ENCODE measurements at places on chromosomes 4 and X.

DNA sequence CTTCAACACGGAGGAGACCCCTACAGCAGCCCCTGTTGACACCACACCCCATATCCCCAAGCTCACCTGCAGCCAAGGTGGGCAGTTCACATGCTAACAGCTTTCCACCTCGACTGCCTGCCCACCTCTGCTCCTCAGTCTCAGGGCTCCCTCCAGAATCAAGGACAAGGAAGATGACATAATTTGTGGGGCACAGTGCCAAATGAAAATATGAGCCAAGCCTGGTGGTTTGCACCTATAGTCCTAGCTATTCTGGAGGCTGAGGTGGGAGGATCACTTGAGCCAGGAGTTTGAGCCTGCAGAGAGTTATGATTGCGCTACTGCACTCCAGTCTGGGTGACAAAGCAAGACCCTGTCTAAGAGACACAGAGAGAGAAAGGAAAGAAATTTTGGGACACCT, 516.3 kb downstream of the BCOR start:
- DNase-seq, result no peak

DNA sequence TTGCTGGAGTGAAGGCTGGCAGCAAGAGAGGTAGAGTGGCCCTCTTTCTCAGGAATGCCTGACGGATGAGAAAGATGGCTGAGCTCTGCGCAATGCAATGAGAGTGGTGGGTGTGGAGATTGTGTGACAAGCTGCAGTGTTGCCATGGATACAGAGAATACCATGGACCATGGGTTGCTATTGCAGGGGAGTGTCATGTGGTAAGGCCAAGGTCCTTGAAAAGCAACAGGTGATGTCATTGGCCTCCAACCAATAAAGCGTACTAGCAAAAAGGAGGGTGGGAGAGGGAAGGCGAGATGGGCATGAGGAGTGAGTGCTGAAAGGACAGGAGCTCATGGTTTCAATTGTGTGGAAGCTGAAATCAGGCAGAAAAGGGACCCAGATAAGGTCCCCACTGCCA, 1.8 kb downstream of the PNMA5 start:
- DNase-seq, result no peak

GRCh38 chr4:2878346-2878745, 34.7 kb downstream of the ADD1 start:
- no peak for DNase-seq

- peak; percentile 53 for DNase-seq
Measured at GRCh38 chrX:129360175-129360574, 163.1 kb downstream of the SMARCA1 start.

DNA sequence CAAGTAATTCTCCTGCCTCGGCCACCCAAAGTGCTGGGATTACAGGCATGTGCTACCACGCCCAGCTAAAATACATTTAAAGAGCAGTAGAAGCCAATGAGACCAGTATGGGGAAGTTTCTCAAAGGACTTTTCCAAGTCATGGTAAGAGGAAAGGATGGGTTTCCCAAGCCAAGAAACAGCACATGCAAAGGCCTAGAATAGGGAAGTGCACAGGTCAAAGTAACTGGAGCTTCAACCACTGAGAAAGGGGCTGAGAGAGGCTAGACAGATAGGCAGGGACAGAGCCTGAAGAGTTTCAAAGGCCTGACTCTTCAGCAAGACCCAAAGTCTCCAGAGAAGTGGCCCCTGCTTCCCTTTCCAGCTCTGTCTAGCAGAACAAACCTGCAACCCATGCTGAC, 162.1 kb downstream of the CORIN start:
- DNase-seq, result no peak

DNA sequence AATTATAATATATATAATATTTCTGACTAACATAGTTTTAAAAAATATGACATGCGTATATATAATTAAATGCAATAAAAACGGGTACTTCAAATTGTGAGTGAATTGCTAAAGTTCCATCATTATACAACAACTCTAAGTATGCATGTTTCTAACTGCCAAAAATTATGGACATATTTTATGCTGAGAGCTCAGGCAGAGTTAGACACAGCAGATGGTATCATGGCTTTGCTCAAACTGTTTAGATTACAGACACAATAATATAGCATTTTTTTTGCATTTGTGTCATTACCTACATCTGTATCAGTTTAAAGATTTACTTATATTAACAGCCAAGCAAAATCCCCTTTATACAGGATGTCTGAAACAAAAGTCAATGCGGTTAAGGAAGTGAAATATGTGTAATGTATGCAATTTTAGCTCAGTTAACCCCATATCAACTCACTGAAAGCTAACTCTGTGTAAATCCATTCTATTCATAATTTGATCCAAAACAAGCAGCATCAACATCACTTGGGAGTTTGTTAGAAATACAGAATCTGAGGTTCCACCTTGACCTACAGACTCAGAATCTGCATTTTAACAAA, 119.1 kb upstream of the CNKSR2 start:
- no peak for DNase-seq

- no peak for DNase-seq
Measured at GRCh38 chrX:81355436-81355835, 153.5 kb downstream of the SH3BGRL start.

- peak; percentile 4 for DNase-seq
Measured at GRCh38 chr4:169846396-169846795, 88.7 kb upstream of the HPF1 start.

DNA sequence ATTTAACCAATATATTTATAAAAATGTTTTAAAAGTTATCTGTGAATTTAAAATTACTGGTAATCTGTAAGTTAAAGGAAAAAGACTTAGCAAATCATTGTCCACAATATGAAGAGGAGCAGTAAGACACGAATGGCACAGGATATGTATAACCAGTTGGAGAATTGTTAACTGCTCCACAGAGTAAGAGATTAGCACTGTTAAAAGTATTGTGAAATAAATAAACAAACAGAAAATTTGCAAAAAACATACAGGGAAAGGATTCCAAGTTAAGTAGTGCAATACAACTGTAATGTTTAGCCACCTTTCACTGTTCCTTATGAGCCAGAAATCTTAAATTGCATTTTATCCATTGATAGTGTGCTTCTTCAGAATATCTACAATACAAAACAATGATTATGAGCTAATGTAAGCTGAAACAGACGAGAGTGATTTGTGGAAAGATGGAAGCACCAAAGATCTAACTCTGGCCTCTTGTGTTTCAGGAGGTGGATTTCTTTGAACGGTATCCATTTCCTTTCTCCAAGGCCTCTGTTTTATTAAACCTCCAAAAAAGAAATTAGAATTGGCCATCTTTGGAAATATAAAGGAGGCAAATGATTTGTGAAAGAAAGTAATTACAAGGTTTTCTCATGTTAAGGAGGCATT, 188.4 kb downstream of the UNC5C start:
- no peak for DNase-seq

- DNase-seq, result no peak
Measured at GRCh38 chr4:102288497-102288896, 56.8 kb downstream of the SLC39A8 start.

- peak; percentile 48 for DNase-seq
Measured at GRCh38 chr4:1579001-1579900, 104.9 kb downstream of the FAM53A start.
